ENCODE measurements at places on chromosomes 1 and 21.

GRCh38 chr1:192907545-192908243, 98.9 kb downstream of the RGS2 start:
- DNase-seq, result no peak

DNA sequence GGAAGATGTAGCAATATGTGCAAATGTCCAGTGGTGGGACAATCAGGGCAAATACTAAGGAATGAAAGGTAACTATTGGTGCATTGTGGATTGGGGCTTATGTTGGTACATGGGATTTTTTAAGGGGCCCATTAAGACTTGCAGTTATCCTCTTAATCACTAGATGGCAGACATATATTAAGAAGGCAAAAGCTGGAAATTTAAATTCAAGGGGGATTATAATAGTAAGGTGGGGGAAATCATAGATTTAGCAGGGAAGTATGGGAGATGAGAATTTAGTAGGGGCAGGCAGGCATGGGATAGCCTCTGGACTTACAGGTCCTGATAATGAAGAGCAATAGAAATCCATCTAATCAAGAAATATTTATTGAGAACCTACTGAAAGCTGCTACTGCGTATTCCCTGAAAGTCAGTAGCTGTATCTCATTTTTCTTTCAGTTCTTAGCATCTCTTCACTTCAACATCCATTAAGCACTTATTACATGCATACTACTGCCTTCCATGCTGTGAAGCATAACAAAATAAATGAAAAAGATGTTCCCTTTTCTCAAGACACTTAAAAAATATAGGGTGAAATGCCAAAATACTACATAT, 251.8 kb downstream of the CRB1 start:
- no peak for DNase-seq

DNA sequence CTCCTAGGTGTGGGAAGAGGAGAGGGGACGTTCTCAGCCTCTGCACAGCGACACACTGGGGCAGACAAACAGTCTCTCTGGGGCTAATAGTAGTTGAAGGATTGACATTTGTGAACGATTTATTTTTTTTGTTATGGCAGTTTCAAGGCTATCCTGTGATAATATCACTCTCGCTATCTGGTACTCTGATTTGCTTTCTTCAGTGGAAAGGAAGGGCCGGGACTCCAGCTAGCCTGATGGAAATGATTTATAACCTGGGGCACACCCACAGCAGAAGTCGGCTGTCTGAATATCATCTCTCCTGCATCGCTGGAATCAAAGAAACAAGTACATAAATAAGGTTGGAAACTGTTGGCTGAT, 122.7 kb downstream of the KCNN3 start:
- no peak for DNase-seq

DNA sequence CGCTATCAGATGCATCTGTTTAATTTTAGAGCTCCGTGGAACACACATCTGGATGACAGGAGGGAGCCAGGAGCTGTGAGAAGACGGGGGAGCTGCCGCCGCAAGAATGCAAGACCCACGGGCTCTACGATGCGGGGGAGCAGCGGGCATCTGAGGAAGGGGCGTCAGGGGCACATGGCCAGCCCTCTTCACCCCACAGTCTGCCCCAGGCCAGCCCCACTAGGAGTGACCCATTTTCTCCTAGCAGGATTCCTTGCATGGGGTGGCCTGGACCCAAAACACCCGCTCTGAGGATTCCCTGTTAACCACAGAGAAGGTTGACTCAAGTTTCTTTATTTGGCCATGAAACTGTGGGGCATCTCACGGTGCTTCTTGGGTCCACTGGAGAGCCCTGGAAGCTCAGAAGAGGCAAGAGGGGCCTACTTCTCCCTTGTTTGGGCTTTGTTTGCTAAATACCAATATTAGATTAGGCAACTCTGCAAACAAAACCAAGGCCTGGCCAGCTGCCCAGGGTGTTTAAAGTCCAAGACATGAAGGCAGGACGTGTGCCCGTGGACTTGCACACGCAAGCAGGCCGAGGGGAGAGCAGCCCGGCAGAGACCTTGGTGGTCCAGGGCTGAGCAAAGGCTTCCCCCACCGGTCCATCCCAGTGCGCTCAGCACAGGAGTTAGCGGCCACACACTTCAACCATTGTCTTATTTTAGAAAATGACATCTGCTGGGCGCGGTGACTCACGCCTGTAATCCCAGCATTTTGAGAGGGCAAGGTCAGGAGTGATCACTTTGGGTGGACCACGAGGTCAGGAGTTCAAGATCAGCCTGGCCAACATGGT, 89.8 kb downstream of the DHRS3 start:
- DNase-seq, result no peak

GRCh38 chr1:29749024-29749945, 513.0 kb downstream of the PTPRU start:
- peak; percentile 66 for DNase-seq

- DNase-seq, result no peak
Observed at GRCh38 chr1:21864730-21865129, 52.7 kb downstream of the LDLRAD2 start.

- no peak for DNase-seq
Observed at GRCh38 chr1:94095112-94095637, 25.8 kb downstream of the ABCA4 start.

DNA sequence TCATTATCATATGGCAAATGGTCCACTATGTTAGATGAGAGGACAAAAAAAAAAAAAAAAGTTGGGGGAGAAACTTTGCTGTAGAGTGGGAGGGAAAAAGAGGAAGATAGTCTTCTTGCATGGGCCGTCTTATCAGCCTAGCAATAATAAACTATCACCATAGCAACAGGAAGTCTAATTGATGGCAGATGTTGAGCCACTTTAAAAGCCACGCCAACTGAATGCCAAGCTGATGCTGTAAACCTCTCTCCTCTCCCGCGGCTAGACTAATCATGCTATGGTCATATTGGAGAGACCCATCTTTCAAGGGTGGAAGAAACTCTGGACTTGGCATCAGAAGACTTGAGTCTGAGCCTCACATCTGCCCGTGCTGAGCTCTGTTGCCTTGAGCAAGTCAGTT, 122.2 kb upstream of the HOOK1 start:
- no peak for DNase-seq

DNA sequence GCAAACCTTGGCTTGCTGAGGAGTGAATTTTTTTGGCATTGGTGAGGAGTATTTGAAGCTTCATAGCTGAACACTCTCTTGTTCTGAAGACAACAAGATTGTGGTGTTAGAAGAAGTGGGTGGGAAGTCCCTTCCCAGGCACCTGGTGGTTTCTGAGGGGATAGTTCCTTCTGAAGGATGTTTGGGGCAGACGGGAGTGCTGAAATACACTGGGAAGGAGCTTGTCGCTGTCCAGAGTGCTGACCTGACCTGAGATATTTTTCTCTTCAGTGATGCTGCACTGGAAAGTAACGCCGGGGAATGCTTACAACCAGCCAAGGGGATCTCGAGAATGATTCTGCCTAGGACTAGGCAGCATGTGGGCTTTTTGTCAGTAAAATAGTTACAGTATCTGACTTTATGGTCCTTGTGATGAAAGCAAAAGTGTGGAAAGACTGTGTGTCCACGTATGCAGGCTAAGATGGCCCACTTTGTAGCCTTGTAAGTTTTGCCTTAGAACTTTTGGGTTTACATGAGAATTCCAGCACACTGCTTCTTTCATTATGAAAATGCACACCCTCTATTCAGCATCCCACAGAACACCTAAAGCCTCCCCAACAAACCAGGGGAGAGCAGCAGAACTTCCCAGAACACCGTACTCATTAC, 33.1 kb upstream of the NFASC start:
- DNase-seq, result no peak

DNA sequence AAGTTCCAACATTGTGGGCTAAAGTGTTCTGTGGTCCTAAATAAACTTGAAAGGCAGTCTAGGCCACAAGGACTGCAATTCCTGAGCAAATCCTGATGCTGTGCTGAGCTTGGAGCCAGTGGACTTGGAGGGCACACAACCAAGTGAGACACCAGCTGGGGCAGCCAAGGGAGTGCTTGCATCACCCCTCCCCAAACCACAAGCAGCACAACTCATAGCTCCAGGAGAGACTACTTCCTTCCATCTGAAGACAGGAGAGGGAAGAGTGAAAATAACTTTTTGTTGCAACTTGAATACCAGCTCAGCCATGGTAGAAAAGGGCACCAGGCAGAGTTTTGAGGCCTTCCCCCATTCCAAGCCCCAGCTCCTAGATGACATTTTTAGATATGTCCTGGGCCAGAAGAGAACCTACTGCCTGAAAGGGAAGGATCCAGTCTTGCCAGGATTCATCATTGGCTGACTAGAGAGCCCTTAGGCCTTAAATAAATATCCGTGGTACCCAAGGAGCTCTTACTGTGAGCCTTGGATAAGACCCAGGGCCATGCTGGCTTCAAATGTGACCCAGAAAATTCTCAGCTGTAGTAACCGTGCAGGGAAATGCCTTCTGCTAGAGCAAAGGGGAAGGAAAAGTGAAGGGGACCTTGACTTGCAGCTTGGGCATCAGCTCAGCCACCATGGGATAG, 35.4 kb upstream of the LRRC8B start:
- DNase-seq, result no peak

GRCh38 chr1:231786126-231786525, 159.5 kb downstream of the DISC1 start:
- DNase-seq, result no peak

GRCh38 chr1:169858467-169858866, 35.2 kb downstream of the SCYL3 start:
- no peak for DNase-seq

DNA sequence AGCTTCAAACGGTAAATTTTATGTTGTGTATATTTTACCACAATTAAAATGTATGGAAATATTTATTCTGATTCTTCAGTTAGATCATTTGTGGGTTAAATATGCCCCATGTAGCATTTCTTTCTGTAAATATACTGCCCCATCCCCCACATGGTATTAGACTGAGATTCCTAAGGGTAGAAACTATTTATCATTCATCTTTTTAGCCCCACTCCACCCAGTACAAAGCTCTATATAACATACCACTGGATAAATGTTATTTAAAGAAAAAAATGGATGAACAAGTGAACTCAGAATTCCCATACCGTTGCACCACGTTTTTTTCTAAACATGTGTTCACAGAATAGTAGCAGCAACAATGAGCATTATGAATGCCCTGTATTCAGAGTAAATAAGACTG, 234.0 kb upstream of the IRF2BP2 start:
- DNase-seq, result no peak

GRCh38 chr1:192609110-192610079, 26.6 kb upstream of the RGS13 start:
- no peak for DNase-seq

DNA sequence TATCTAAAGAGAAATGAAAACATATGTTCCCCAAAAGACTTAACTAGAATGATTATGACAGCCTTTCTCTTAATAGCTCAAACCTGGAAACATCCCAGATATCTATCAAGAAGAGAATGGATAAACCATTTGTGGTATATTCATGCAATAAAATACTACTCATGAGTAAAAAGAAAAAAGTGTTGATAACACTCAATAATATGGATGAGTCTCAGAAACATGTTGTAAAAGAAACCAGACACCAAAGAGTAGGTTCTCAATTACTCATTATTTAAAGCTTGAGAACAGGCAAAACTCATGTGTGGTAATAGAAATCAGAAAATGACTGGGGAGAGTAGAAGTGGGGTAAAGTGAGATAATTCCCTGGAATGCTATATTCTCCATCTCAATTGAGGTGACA, 154.1 kb downstream of the PHTF1 start:
- DNase-seq, result no peak

GRCh38 chr21:38267991-38268863, 11.4 kb downstream of the KCNJ15 start:
- no peak for DNase-seq

DNA sequence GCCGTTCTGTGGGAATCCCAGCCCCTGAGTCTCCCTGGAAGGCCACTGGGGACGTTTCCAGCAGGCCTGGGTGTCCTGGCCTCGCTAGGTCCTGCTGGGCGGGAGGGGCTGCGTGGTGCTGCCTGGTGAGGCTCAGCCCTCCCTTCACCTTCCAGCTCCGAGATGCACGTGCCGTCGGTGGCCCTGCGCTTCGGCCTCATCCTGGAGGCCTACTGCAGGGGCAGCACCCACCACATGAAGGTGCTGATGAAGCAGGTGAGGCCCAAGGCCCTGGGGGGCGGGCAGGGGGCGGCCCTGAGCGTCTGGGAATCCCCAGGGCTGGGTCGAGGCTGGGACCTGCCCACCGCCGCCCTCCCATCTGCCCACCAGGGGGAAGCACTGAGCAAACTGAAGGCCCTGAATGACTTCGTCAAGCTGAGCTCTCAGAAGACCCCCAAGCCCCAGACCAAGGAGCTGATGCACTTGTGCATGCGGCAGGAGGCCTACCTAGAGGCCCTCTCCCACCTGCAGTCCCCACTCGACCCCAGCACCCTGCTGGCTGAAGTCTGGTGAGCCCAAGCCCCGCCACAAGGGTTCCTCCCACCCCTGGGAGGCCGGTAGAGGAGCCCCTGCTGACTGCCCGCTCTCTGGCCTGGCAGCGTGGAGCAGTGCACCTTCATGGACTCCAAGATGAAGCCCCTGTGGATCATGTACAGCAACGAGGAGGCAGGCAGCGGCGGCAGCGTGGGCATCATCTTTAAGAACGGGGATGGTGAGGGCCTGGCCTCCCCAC, 70.3 kb downstream of the PIK3CD start:
- DNase-seq, result no peak

- DNase-seq, result no peak
Observed at GRCh38 chr1:60255565-60255964, 182.0 kb upstream of the C1orf87 start.

DNA sequence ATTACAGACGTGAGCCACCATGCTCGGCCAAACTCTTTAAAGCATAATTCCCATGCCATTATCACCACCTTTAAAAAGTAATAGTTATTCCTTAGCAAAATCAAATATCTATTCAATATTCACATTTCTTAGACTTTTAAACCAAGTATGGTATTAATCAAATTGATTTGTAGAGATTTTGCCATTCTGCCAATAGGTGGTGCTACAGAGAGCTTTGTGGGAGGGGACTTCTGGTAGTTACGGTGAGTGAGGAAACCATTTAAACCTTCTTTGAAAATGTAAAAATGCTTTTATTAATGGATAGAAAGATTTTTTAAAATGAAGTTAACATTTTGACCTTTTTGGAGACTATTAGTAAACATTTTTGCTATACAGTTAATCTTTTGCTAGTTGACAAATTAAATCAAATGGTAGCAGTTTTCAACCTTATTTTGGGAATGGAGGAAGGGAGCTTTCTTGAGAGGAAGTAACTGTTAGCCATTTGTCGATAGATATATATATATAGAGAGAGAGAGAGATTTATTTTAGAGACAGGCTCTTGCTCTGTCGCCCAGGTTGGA, 19.3 kb downstream of the IARS2 start:
- DNase-seq, result no peak

DNA sequence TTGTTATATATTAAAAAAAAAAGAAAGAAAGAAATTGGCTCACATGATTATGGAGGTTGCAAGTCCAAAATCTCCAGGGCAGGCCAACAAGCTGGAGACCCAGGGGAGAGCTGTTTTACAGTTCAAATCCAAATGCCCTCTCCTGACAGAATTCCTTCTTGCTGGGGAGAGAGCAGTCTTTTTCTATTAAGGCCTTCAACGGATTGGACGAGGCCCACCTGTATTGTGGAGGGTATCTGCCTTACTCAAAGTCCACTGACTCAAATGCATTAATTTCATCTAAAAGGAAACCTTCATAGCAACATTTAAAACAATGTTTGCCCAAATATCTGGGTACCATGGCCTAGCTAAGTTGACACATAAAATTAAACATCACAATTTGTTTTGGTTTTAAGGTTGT, 56.9 kb upstream of the TRIM67 start:
- DNase-seq, result no peak

- DNase-seq, result no peak
Observed at GRCh38 chr1:179807291-179807690, 64.2 kb downstream of the FAM163A start.

GRCh38 chr21:29453511-29453910, 154.8 kb downstream of the BACH1 start:
- no peak for DNase-seq
